ENCODE measurements at places on chromosomes 6 and 20. TPM values are rescaled to one million over a fixed set of nuclear protein-coding genes. Genes with fewer than 3 reads are reported as not detected.

The FNDC1 gene
- 0.17 TPM for total RNA-seq

The SYCP2 gene
- total RNA-seq = 0.50 TPM

The UBD gene
- total RNA-seq = 0.66 TPM

The RRAGD gene
- 1.3 TPM for total RNA-seq

The HLA-DQA2 gene
- total RNA-seq = not detected

The GPR6 gene
- not detected for total RNA-seq

The ZBTB46 gene
- 9.9 TPM for total RNA-seq

The HLA-DOA gene
- under 0.01 TPM for total RNA-seq

The LY6G5C gene
- 0.73 TPM for total RNA-seq

The TPD52L2 gene
- total RNA-seq = 194 TPM

The UNC93A gene
- total RNA-seq = not detected

The TNFRSF6B gene
- 66.5 TPM for total RNA-seq

The PTPN1 gene
- 21.5 TPM for total RNA-seq

The PHACTR1 gene
- 2.3 TPM for total RNA-seq

The ID4 gene
- total RNA-seq = 3.8 TPM

The ZNF391 gene
- total RNA-seq = 1.8 TPM

All from smooth muscle cell of trachea (primary cell).